ENCODE measurements at places on chromosomes 6 and 20.

- no peak for DNase-seq
Measured at GRCh38 chr6:111361648-111362047, 121.4 kb downstream of the REV3L start.

- DNase-seq = no peak
Measured at GRCh38 chr6:161444464-161444863, 170.6 kb upstream of the AGPAT4 start.

- DNase-seq = peak; percentile 56
Measured at GRCh38 chr6:33161354-33162331, 30.6 kb downstream of the COL11A2 start.

DNA sequence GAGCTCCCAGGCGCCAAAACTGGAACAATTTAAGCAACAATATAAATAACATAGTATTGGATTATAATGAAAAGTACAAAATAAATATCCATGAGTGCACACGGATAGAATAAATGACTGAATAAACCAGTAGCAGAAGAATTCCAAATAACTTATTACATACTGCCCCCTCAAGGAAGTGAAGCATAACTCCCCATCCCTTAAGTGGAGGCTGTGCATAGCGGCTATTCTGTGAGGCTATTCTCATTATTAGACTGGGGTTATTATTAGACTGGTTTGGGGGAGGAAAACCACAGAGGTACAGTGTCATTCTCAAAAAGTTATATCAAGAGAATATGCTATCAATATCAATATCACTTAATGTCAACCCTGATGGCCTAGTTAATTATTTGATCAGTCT is 94.4 kb upstream of the SIRPA start:
- no peak for DNase-seq

DNA sequence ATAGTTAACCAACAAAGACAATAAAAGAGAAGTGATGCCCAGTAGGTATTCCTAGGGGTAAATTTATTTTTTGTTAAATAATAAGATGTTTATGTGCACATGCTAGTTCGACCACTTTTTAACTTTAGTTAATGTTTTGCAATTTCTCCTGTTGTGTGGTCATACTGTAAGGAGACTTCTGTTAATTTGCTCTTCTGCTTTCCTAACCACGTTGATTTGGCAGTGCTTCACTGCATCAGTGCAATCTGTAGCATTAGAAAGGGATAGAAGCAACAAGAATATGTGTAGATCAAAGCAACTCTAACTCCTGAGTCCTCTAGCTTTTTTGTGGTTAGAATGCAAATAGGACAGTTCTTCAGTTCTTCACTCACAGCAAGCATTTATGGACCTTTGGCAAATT is 13.9 kb downstream of the MYB start:
- DNase-seq = no peak

DNA sequence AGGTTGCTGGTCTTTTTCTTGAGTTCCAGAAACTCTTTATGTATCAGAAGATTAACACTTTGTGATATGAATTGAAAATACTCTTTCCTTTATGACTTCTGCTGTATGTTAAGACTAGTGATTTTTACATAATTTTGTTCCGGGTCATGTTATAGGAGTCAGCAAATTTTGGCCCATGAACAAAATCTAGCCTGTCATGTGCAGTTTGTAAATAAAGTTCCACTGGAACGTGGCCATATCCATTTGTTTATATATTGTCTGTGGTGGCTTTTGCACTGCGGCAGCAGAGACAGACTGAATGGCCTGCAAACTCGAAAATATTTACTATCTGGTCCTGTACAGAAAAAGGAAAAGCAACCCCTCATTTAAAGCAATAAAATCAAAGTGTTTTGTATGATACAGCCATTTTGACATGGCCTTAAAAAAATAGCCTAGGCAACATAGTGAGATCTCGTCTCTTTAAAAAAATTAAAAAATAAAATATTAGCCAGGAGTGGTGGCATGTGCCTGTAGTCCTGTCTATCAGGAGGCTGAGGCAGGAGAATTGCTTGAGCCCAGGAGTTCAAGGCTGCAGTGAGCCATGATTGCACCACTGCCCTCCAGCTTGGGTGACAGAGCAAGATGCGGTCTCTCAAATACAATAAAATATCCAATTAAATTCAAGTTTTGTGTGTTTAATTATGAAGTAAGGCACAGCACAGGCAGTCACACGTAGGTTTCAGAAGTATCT is 36.9 kb downstream of the SNX9 start:
- no peak for DNase-seq

GRCh38 chr6:128659276-128659675 is 138.9 kb upstream of the PTPRK start:
- DNase-seq = no peak

DNA sequence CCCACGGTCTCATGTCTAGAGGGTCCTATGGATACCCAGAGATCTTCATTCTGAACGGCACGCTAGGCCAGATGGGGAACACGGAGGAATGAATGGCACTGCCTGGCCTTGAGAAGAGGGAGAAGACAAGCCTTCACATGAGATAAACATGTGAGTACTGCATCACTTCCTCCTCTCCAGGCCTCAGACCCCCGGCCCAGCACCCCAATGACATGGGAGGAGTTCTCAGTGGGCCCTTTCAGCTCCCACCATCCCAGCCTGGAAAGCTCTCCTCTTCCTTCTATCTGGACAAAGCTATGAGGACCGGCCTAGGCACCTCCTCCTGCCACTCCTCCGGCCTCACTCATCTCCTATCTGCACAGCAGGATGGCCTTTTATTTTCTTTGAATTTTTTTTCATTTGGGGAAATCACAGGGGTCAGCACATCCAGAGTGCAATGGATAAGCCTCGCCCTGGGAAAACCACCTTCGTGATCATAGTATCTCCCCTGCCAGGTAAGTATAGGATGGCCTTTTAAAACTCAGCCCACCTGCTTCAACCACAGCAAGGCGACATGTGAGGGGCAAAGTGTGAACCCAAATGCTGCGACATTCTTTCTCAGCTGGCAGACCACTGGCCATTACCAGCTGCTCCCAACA is 39.2 kb upstream of the CDKN1A start:
- DNase-seq = no peak

GRCh38 chr6:11241793-11242201 is 9.3 kb upstream of the NEDD9 start:
- no peak for DNase-seq

All from T-helper 22 cell (primary cell).